DMS 273 treated with DMSO at 0.1 percent for 48 hours (cell line): ENCODE measurements at places on chromosomes 4 and X.

DNA sequence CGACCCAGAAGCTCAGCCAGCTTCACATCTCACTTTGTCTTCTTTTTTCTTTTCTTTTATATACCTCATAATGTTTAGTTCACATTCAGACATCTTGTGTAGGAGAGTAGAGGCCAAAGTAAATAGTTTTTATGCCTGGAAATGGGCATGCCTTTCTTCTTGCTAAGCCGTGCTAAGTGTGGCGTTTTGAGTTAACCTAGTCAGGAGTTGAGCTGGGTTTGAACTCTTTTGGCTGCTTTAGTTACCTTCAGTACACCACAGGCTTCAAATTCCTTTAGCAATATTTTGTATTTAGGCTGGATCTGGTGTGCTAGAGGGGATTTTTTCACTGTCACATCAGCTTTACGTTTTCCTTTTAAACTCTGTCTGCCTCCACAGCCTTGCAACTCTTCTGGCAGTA, 300.8 kb downstream of the ZNF674 start:
- DNase-seq: no peak

DNA sequence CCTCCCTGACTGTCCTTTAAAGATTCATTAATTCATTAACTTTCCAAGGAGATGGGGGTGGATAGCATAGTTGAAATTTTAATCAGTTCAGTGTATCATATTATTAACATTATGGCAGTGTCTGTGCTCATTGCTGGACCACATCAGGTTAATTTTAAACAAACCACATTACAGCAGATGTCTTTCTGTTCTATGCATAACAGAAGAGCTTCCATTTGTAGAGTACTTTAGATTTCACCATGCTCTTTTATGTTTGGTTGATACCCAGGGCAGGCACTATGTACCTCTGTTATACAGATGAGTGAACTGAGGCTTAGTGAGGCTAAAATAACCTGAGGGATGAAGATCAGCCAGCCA, 41.1 kb downstream of the AFF2 start:
- DNase-seq: no peak

- no peak for DNase-seq
These were observed 1390.9 kb downstream of the C4orf33 start for GRCh38 chr4:130486841-130487240.

DNA sequence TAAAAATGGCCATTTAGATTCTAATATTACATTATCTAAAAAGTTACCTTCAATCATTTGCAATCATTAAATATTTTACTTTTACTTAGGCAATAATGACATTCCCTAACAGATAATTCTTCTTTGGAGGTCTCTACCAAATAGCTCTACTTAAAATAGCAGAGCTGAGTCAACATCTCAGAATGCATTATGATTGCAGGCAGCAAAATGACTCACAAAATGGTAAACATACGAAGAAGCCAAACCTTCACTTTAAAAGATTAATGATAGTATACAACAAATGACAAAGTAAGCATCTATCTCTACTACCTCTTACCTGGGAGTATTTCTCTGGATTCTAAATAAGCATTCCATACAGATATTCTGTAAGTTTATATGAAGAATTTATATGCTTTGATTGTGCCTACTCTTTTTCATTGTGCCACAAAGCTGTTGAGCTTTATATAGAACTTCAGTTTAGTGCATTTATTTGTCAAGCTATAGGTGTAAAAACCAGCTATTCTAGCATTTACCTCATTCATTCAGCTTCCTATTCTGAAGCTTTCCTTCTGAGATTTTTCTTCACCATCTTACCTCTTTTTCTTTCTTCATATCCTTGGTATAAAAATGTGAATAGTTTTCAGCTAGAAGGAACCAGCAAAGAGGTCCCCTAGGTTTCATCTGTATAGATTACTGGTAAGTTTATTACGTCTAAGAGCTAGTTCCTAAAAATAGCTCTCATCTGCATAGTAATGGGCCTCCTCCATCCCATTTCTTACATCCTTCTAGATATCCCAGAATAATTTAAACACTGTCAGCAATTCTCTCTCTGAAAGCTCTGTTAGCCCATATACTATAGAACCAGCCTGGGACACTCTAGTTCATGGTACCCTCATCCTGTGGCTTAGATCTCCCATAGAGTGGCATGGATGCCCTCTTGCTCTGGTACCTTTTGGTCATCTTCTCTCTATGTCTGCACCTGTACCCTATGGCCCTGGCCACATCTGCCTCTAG, 17.2 kb upstream of the SPCS3 start:
- no peak for DNase-seq

GRCh38 chrX:10143071-10143983, 13.4 kb upstream of the CLCN4 start:
- no peak for DNase-seq

- DNase-seq: no peak
These were observed 625 bp downstream of the RTL9 start for GRCh38 chrX:110359273-110359672.

DNA sequence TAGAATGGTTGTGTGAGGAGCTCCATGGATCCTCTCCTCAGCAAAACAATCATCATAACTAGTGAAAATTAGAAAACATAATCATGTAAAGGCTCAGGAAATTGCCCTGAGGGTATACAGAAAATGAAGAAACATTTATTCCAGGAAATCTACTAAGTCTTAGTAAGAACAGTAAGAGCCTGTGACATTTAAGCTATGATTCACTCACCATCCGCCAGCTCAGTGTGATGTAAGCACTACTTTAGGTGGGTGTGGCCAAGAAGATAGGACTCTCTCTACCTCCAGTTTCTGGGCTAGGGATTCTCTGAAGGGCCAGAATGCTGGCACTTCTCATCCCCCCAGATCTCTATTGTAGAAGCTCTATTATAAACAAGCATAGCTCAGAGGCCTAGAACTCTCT, 147.5 kb downstream of the DLG3 start:
- no peak for DNase-seq

DNA sequence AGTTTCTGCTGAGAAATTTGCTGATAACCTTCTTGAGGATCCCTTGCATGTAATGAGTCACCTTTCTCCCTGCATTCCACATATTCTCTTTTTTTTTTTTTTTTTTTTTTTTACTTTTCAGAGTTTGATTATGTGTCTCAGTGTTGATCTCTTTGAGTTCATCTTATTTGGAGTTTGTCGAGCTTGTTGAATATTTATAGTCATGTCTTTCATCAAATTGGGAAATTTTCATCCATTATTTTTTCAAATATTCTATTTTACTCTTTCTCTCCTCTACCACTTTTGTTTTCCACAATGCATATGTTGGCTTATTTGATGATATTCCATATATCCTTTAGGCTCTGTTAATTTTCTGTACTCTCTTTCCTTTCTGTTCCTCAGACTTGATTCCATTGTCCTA, 136.1 kb downstream of the MAD2L1 start:
- DNase-seq: no peak

GRCh38 chr4:107734120-107734519, 14.1 kb upstream of the PAPSS1 start:
- DNase-seq: no peak

GRCh38 chr4:37644962-37645361, 41.2 kb downstream of the RELL1 start:
- DNase-seq: no peak

GRCh38 chr4:53592122-53592521, 836 bp upstream of the LNX1 start:
- DNase-seq: no peak

GRCh38 chr4:90958256-90958895, 831.2 kb downstream of the CCSER1 start:
- DNase-seq: peak; percentile 89

- peak; percentile 19 for DNase-seq
These were observed 10.2 kb downstream of the BEND2 start for GRCh38 chrX:18210470-18210869.

DNA sequence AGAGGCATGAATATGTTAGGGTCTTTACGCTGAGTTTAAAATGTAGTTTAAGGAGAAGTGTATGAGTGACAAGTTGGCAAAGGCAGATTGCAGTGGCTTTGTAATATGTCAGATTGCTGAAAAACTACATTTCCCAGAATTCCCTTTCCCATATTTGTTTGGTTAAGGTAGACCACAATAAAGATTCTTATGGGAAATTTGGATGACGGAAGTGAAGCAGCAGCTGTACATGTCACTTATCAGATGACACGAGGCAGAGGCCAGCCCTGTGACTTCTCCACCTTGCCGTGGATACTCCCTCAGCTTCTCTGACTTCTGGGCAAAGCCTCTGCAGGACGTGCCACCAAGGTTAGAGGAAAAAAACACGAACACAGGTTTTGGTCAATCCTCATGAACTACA, 229.7 kb upstream of the DKK2 start:
- DNase-seq: no peak

DNA sequence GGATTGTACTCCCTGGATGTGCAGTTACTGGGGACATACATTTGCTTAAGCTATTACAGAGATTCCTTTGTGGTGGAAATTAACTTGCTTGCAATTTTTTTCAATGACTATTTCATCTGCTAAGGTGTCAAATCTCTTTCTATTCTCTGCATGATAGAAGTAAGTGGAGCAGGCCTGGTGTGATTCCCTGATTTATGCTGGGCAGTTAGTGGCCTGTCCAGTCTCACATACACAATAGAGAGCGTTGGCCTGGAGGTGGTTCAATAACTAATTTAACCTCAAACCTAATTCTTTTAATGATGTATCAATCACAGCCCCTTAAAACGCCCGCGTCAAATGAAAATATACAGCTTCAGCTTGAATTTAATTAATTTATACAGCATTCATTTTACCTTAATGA, 28.5 kb downstream of the VCX3A start:
- DNase-seq: no peak

- DNase-seq: no peak
These were observed 662 bp downstream of the APBB2 start for GRCh38 chr4:41213625-41214135.

- DNase-seq: no peak
These were observed 68.5 kb downstream of the ATP10D start for GRCh38 chr4:47553329-47554125.

DNA sequence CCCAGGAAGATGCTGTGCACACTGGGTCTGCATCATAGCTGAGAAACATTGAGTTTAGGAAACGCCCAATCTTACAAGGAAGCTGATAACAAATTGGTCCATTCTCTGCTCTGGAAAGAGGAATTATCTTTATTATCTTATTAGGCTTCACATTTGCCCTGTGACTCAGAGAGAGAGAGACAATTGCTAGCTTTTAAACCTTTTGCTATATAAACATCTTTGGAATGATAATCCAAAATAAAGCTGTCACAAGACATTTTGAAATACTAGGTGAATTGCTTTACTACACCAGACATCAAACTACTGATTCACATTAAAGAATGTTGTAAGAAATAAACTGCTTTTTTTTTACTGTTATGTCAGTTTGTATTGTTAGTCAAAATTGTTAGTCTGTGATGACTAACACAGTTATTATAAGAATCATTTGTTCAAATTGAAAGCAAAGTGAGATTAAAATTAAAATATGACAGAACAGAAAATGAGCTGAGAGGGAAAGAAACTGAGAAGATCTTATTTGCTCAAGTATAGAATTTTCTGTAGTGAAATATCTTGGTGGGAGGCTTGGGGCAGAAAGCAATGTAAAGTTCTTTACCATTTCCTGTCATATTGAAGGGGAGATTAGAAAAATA, 765.4 kb upstream of the PCDH10 start:
- no peak for DNase-seq

GRCh38 chrX:110504947-110505346, 146.3 kb downstream of the RTL9 start:
- no peak for DNase-seq

DNA sequence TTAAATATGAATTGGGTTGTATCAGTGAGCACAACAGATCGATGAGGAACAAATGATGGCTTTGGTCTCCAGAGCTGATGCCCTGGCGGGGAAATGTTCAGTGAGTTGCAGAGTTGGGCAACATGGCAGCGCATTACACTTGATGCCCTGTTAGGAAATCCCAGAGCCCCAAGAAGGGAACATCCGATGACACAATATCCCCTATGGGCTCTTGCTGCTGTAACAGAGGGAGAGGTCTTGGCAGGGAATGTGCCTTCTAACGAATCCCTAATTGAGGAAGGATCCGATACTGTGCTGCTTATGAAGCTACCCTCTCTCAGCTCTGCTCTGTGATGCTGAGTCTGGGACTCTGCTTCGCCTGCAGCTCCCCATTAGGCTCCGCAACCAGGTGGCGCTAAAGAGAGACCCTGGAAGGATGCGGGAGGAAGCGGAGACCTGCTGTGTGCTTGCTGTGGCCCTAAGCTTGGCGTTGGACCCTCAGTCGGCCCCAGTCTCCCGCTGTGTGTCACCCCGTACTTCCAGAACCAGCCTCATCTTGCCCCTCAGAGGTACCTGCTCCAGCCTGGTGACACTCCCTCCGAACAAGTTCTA, 38.9 kb downstream of the PDHA1 start:
- no peak for DNase-seq

DNA sequence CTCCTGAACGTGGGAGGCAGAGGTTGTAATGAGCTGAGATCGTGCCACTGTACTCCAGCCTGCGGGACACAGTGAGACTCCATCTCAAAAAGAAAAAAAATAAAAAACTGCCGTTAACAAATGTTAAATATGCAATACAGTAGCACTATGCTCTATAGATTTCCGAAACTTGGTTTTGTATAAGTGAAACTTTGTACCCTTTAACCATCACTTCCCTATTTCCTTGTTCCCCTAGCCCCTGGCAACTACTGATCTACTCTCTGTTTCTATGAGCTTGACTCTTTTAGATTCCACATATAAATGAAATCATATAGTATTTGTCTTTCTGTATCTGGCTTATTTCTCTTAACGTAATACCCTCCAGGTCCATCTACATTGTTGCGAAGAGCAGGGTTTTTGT, 74.1 kb downstream of the TAB3 start:
- no peak for DNase-seq

DNA sequence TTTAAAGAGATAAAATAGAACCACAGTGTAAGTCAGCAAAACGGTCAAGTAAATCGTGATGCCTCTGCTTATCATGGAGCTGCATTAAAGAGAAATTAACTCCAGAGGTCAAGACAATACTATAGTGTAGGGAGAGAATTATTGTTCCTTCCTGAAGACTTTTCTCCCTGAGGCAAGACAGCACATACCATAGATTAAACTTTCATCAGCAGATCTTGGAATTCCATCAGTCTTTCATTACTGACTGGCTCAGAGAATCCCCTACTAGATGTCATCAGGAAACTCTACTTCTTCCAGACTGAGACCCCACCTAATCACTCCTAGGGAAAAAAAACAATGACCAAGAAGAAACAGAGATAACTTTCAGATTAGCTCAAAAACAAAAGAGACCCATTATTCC, 131.3 kb downstream of the NSUN7 start:
- no peak for DNase-seq

GRCh38 chr4:38612646-38613414, 51.2 kb upstream of the KLF3 start:
- DNase-seq: no peak

GRCh38 chr4:144580430-144580829, 65.5 kb upstream of the HHIP start:
- DNase-seq: no peak

- no peak for DNase-seq
These were observed 37.9 kb downstream of the NUDT6 start for GRCh38 chr4:122884499-122884898.

- no peak for DNase-seq
These were observed 904.8 kb downstream of the PDHA2 start for GRCh38 chr4:96744676-96745075.
